Fibroblast of gingiva (primary cell): ENCODE measurements at places on chromosomes 7 and 10.

DNA sequence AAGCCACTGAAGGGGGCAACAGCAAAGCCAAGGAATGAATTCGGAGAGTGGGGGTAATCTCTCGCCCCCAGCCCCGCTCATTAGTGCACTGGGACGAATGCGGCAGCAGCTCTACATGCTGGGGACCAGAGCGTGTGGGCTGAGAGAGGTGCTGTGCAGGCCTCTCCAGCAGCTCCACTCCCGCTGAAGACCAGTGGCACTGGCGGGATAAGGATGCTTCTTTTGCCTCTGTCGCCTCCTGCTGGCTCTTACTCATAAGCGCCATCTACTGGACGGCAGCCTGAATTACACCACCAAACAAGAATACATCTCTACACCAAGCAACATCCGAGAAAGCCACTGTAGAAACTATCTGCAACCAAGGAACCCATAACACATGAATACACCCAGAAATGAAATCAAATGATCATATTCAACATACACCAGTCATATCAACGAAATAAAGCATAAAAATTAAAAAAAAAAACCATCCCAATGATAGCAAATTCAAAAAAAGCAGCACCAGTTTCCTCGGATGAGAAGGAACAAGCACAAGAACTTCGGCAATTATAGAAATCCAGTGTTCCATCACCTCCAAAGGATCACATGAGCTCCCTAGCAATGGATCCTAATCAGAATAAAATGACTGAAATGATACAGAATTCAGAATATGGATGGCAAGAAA, 79.0 kb upstream of the TMEM168 start:
- no peak for DNase-seq

DNA sequence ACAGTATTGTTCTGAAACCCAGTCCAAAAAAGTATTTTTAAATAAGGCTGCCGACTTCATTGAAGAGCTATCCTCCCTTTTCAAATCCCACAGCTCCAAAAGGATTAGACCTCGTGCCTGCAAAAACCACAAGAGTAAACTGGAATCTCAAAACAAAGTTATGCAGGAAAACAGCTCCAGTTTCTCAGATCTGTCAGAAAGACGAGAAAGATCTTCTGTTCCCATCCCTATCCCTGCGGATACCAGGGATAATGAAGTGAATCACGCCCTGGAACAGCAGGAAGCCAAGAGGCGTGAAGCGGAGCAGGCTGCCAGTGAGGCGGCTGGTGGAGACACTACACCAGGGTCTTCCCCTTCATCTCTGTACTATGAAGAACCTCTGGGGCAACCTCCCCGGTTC, 12.6 kb downstream of the MYPN start:
- DNase-seq = no peak

- DNase-seq = peak; percentile 45
Measured at GRCh38 chr10:7525314-7526016, 114.6 kb upstream of the SFMBT2 start.

- DNase-seq = no peak
Measured at GRCh38 chr10:17445400-17445998, 8.9 kb downstream of the ST8SIA6 start.

DNA sequence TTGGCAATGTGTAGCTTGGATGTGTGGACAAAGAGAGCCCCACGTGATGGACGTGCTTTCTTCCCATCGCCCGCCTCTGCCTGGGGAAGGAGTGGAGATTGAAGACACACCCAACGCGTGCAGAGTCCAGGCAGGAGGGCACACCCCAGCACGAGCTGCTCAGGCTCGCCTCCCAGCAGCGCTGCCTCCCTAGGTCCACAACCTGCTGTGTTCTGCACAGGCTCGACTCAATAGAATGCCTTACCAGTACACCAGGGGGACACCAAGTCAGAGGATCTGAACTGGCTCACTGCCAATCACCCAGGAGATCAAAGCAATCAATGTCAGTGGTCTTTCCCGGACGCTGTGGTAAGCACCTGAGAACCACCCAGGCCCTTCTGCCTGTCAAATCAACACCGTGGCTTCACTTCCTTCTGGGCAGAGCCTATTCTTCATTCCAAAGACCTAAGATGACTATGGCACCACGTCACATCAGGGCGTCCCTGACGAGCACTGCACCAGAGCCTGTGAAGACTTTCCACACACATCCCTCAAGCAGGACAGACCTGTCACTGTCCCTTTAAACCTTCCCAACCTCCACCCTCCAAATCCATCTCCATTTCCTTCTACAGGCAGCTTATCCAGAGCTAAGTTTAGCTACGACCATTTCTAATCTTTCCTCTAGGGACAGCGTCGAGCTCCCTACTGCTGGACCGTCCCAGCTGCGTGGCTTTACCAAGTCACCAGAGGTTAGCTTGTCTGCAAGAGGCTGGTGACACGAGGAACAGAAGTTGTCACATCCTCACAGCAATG, 72.3 kb downstream of the AMZ1 start:
- peak; percentile 49 for DNase-seq

DNA sequence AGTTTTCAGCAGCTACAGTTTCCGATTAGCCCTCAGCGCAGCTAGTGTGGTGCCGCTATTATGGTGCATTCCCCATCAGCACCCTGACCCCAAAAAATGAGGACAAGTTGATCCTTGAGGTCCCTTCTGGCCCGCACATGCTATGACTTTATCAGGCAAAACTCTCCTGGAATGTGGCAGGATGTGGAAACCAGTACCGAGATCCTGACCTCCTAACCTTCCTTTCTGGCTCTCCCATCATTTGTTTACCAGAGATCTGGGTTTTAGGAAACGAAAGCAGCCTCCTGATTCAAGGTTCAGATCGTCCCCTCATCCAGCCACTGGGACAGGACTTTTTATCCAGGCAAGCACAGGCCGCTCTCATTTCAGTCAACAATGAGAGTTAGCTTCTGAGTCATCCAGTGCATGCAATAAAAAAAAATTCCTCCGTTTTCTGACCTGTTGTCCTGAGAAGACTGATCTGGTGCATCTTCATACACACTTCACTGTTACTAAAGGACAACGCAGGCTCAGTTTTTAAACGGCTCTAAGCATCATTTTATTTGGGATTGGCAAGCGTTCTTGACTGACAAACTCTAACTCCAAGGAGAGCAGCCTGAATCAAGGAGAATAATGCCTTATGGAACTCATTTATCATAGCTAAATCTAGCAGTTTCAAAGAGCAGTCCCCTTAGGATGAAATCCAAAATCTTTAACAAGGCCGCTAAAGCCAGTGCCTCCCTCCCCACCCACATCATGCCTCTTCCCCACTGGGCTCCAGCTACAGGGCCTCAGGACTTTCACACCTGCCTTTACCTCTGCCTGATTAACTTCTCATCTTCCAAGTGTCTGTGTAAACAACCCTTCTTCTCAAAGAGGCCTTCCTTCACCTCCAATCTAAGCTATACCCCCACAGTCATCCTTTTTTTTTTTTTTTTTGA, 17.1 kb downstream of the PDLIM1 start:
- DNase-seq = peak; percentile 89

GRCh38 chr7:52140851-52141250, 824.2 kb upstream of the COBL start:
- DNase-seq = no peak

GRCh38 chr10:8104005-8104404, 49.5 kb downstream of the GATA3 start:
- DNase-seq = no peak

GRCh38 chr10:79236433-79236765, 110.9 kb upstream of the PPIF start:
- no peak for DNase-seq

- DNase-seq = peak; percentile 73
Measured at GRCh38 chr10:28171468-28172222, 131.2 kb downstream of the MPP7 start.

DNA sequence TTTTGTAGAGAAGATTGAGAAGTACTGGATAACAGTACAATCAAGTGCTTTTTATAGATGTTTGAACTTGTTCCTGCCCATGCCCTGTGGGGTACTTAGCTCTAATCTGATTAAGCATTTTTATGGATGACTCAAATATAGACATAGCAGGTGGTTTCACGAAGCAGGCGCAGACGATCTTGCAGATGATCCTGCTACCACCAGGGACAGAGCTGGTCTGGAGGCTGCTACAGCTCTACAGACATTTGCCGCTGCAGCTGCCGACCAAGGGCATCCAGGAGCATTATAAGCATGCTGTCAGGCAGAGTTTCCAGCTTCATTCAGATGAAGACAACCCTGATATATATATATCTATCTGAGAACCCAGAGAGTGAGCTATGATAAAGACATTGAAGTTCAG, 650.4 kb downstream of the NXPH1 start:
- DNase-seq = no peak

DNA sequence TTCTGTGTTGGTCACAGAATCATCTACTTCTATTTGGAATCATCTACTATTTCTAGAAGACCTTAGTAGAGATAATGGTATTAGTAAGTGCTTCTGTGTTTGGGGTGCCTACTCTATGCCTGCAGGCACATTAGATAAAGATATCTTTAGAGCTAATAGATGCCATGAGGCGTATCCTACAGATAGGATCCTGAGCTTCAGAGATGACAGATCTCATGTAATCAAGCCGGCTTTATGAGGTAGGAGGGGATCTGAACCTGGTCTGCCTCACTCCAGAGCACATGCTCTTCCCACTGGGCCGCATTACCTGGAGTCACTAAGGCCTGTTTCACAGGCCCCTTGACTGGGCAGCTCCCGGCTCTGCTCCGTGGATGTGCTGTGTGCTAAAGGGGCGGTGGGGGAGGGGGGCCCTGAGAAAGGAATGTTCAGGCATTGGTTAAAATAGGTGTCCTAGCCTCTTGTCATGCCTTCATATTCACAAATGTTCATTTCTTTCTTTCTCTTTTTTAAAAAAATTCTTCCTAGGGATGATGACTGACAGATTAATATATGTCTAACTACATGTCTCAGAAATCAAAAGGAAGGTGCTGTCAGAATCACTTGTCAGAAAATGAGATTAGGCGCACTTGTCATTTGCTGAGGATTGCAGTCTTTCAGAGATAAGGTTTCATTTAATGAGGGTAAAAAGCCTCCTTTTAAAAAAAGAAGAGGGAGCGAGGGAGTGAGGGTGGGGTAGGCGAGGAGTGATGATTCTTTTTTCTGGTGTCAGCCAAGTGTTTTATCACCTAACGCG, 458.0 kb upstream of the GALNT17 start:
- no peak for DNase-seq

- no peak for DNase-seq
Measured at GRCh38 chr7:51602376-51602775, 285.8 kb upstream of the COBL start.
